Central memory CD8-positive, alpha-beta T cell (primary cell): ENCODE measurements at places on chromosomes 11 and 22.

DNA sequence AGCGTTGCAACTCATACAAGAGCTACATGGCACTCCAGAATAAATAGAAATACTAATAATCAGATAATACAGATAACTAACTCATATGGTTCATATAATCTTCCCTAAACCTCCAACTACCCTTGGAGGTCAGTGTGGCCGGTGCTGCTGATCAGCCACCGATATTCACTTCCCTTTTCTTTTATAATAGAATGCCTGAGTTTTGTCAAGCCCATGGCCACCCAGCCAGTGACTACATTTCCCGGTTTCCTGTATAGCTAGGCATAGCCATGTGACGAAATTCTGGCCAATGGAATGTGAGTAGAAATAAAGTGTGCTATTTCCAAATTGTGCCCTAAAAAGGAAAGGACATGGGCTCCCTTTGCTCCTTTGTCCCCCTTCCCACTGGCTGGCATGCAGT is 5.9 kb upstream of the CAT start:
- no peak for DNase-seq

DNA sequence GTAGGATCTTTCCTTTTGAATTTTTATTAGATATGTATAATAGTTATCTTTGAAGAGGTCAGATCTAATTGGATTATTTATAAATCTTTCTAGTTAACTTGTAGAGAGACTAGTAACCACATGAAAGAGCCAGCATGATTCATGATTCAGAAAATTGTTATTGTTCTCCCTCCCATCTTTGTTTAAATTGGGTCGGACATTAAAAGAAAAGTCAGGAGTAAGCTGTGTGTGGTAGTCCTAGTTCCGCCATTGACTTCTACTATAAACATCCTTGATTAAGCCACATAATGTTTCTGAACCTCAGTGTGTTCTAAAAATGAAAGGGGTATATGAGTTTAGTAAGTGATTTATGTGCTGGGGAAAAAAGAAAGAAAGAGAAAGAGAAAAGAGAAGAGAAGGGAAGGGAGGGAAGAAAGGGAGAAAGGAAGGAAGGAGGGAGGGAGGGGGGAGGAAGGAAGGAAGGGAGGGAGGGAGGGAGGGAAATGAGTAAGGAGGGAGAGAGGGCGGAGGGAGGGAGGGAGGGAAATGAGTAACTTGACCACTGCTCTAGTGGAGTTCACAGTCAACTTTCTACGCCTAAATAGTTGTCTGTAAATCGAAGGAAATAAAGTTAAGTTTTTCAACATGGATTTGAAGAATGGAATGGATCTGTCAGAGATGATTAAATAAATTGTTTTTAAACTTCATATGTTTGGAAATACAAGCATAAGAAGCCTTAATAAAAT is 32.9 kb downstream of the SIK2 start:
- DNase-seq: no peak

GRCh38 chr11:114311946-114312345 is 15.7 kb downstream of the NNMT start:
- DNase-seq: no peak

DNA sequence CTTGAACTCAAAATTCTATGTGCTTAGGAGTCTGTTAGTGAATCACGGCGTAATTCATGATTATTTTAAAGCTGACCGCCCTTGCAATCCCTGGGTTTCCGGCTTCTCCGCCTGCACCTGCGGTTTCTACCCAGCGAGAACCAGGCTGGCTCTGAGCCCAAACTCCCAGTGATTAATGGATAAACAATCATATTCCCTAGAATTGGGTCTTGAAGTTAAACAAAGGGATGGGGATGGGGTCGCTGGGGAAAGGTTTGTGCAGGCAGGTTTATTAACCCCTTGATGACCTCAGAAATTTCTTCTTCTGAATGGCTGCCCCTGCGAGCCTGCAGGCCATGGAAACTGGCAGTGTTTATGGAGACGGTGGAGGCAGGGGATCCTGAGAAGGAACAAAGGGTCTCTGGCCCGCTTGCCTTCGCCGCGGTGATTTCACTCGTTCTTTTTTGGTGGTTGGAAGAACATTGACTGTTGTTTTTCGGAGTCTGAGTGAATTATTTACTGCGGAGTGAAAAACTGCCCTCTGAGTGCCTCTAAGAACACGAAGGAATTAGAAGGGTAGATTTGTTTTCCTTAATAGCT is 1000.3 kb downstream of the BRD1 start:
- no peak for DNase-seq

- DNase-seq: no peak
Observed at GRCh38 chr11:62851807-62852522, 12.6 kb upstream of the WDR74 start.

DNA sequence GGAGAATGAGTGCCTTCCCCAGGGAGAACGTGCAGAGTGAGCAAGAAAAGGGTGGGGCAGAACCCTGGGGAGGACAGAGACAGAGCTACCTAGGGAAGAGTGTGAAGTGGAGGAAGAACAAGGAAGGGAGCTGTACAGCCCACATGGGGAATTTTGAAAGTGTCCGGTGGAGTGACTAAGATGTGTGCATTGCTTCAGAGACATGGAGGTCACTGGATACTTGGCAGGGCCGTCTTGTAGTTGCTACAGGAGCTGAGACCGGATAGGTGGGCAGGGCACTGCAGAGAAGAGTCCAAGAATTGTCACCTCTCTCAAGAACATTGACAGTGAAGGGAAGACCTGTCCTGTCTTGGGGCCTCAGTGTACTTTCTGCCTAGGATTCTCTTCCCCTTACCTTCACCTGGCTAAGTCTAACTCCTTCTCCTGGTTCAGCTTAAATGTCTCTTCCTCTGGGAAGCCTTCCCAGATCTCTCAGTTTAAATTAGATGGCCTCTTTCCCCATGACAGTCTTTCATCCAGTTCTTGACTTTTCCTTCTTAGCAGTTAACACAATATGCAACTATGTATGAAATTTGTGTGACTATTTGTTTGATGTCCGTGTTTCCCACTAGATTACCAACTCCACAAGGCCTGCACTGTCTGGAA is 9.2 kb upstream of the P2RY6 start:
- DNase-seq: no peak

DNA sequence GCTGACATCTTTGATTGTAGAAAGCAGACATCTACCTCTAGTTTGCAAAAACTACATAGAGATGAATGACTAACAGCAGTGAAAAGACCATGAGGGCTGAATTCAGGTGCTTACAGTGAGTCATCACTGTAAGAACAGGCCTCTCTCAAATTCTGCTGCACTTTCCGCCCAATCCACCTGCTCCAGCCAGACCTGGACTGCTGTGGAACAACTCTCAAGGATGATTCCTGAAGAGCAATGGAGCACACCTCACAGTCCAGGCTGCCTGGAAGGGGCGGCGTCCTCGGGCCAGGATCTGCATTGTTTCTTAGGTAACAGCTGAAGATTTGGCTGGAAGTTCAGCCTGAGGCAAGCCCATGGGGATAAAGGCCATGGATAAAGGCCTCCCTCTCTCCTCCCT is 15.1 kb downstream of the APOL2 start:
- DNase-seq: no peak

GRCh38 chr11:131632971-131633370 is 262.6 kb downstream of the NTM start:
- DNase-seq: no peak

DNA sequence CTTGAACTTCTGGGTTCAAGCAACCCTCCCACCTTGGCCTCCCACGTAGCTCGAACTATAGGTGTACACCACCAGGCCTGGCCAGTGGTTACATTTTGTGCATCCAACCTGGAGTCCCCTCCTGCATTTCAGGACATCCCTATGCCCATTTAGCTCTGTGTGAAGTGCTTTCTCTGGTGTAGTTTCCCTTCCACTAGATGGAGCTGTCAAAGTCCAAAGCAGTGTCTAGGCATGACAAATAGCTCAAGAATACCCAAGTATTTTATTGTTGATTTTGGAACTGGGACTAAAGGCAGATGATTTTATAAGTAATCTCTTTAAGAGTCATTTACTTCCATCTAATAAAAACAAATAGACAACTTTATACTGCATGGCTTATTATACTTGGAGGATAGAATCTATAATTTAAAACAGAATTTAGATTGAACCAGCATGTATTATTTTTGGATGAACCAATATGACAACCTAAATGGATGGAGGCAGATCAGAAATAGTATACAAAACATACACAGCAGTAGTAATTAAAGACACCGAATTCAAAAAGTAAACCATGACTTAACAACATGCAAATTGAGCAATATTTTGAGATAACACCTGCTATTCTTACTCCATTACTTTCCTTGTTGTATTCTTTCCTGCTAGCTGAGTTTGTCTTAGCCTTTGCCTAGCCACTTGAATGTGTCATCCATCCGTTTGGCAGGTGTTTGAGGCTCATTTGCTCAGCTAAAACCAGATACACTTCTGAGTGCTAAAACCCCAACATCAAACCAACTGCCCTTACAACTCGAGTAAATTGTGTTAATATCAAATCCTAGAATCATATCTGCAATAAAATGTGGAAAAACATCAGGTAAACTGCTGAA is 37.7 kb downstream of the EIF4ENIF1 start:
- DNase-seq: no peak

DNA sequence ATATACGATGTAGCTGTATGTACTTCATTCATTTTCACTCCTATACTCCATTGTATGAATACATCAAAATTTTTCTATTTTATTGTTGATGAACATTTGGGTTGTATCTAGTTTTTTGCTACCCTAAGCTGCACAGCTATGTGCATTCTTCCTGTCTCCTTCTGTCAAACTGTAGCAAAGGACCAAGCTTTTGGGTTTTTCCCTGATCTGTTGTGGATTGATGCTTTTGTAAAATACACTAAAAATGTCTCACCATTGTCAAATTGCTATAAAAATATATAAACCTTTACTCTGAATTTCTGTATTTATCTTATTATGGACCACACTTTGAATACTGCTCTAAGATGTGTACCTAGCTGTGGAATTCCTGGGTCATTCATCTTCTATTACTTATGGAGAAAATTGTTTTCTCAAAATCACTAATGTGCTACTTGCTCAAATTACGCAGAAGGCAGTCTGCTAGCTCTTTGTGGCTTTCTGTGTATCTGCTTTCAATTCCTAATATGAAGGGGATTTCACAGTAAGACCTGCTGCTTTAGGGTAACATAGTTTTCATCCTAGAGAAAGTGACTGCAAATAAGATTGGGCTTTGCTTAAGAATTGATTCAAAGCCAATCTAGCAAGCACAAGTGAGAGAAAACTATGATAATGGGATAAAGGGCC is 123.4 kb downstream of the CYP2R1 start:
- DNase-seq: no peak

GRCh38 chr22:39462443-39463221 is 5.8 kb downstream of the MGAT3 start:
- DNase-seq: no peak

DNA sequence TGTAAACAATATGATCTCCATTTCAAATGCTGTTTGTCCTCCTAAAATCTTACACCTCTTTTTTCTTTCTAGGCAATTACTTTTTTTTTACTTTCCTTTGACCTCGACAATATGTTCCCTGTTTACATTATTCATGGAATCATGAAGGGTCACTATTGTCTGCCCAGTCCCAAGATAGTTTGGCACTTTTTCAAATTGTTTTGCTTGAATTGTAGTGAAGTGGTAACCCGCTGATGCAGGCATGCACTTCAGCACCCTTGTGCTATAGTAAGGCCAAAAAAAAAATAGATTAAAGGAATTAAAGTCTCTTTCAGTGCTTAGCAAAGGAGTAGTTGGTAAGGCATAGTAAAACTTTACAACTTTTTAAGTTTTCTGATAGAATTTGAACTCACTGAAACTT is 90.9 kb downstream of the PAX6 start:
- no peak for DNase-seq

- DNase-seq: no peak
Observed at GRCh38 chr11:12174477-12175143, 64.2 kb downstream of the MICAL2 start.

DNA sequence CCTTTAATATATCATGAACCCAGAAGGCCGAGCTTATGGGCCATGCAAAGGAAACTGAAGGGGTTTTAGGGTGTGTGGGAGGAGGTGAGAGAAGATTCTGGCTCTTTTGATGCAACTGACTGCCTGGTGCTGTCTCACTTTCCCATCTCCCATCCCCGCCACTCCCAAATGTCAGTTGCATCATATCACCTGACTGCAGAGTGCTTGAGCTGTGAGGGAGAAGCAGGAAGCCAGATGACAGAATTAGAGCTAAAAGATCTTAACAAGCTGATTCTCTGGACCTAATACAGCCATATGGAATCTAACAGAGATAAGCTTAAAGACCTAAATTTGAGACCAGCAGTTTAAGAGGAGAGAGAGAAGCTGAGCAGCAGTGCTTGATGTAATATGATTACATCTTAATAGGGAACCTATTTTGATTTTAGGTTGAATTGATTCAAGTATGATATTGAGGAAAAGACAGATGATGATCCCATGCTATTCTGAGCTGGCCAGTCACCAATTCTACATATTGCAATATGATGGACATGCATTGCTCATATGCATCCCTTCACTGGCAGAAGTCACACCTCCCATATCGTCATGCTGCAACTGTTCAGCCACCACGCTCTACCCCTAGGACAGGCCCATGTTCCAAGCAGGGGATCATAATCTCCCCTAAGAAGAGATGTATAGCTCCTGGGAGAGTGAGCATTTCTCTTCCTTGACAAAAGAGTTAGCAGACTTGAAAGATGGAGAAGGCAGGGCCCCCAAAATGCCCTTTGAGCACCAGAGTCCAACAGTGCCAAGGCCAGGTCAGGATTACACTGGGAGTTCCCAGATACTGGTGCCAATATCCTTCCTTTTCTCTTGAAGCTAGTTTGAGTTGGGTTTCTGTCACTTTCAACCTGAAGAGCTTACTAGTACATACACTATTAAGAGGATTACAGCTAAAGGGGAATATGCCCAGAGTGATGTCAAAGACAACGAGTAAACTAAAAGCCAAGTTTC is 44.9 kb downstream of the PLEKHA7 start:
- no peak for DNase-seq

- no peak for DNase-seq
Observed at GRCh38 chr11:108672113-108672512, 7.2 kb downstream of the DDX10 start.

DNA sequence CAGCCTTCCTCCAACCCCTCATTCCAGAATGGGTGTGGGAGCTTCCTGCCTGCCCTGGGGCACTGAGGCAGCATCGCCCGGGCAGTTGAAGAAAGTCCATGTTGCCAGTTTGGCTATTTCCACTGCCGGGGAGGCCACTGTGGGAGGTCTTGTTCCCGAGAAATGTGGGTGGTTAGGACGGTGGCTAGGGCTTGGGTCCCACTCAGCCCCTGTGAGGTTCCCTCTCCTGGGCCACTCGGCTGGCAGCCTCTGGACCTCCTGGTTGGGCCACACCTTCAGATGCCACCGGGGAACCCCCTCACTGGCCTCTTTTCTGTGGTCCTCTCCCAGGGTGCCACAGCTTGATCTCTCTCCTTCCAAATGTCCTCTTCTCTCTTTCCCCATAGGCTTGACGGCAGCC is 5.1 kb upstream of the PPP6R3 start:
- DNase-seq: no peak

DNA sequence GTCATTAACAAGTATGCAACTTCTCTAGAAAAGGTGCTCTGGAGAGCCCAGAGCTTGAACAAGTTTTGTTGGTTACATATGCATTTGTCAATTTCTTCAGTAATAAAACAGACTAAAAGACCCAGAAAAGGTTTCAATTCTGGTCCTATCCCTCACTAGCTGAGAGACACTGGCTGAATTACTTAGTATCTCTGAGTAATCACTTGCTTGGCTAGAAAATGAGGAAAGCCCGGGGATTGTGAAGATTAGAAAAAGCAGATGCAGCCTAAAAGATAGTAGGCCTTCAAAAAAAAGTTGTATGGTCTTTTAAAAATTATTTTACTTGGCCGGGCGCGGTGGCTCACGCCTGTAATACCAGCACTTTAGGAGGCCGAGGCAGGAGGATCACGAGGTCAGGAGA is 41.2 kb downstream of the MAPK1 start:
- no peak for DNase-seq

- no peak for DNase-seq
Observed at GRCh38 chr22:19761725-19762567, 1.4 kb downstream of the TBX1 start.

- no peak for DNase-seq
Observed at GRCh38 chr11:113091481-113091780, 130.2 kb downstream of the NCAM1 start.
